ENCODE measurements at places on chromosomes 1 and 21.
A peak's percentile ranks its signal among the peaks of the same experiment; 100 is the strongest.

DNA sequence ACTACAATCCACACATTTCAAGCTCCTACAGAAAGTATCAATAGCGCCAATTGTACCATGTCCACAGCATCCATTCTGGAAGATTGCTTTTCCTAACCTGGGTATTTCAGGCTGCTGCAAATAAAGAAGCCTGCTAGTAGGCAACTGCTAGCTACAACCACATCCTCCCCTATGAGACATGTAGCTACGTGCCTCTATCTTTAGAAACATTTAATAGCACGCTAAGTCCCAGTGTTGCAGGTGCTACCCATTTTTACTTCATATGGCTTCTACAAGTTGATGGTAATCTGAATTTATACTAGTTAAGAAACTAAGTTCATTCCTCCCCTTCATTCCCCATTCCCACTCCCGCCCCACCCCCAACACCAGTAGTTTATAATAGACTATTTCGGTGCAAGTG, 7.4 kb upstream of the AMPD1 start:
- DNase-seq = no peak

DNA sequence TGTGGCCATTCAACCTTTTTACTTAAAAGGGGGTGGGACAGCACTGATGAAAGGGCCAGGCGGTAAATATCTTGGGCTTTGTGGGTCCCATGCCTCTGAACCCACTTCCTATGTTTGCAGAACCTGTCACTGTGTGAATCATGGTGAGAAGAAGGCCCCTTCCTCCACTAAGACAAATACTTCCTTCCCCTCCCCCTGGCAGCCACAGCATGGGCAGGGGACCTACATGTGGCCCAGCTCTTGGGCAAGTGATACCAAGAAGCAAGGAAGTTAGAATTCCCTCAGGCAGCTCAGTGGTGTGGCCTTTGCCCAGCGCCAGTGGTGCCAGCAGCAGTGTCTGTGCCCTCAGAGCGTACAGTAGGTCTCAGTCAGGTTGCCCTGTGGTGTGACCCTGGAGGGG, 168.6 kb downstream of the TRIM33 start:
- DNase-seq = peak; percentile 57

DNA sequence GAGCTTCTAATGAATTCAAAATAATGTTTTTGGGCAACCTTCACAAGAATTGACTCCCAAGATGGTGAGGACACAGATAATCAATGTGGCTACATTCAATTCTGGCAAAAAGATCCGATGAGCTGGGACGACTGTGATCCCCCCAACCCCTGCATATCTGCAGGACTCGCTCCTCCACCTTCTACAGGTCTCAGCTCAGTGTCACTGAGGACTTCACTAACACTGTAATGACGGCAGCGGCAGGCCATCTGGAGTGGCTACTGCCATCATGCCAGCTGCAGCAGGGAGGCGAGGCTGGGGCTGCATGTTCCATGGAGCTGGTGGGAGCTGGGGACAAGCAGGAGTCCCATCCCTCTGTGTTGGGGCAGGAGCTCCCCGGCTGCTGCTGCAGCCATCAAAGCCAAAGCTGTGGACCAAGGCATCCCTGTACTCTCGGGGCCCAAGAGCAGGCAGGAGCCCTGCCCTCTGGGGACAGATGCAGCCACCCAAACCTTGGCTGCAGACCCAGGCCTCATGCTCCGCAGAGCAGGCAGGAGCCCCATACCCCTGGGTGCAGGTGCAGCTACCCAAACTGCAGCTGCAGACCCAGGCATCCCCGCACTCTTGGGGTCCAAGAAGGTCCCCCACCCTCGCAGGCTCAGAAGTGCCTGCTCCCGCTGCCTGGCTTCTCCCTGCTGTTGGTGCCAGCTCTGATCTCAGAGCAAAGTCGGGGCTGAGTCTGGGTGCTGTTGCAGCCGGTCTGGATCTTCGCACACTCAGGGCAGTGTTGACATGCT, 12.2 kb upstream of the DHRS3 start:
- no peak for DNase-seq

- DNase-seq = no peak
Measured at GRCh38 chr1:19398309-19398760, 86.2 kb downstream of the SLC66A1 start.

DNA sequence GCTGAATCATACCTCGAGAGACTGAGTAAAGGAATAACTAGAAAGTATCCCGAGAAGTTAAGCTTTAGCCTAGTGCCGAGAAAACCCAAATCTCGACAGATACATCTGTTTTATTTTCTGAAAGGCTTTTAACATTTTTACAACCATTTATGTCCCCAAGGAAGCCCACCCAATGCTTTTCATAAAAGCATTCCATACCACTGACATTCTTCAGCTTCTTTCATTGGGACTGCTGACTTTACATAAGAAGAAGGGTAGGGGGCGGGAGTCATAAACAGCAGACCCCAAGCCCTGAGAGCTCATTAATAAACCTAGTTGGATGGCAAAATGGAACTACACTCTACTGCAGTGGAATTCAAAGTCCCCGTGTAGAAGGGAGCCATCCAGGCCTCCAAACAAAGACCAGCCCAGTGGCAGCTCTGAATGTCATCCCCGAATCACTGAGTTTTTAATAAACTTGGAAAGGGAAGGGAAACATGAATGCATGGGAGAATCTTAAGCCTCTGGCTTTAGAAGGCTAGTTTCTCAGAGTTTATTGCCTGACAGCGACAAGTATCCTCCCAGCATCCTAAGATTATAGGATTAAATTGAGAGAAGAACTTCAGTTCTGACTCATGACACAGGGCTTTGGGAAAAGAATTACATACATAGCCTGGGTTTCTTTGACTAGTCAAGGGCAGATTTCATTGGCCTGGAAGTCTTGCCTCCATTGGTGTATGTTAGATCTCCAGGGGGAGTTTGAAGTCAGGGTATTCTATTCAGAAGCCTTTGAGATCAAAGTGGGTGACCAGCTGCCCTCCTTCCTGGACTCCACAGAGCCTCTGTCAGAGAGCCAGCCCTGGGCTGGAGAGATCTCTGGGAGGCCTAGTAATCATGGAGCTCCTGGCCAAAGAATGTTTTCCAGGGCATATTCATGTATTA, 3.7 kb downstream of the ATF3 start:
- no peak for DNase-seq

GRCh38 chr1:184409011-184409410, 22.2 kb downstream of the C1orf21 start:
- DNase-seq = no peak

DNA sequence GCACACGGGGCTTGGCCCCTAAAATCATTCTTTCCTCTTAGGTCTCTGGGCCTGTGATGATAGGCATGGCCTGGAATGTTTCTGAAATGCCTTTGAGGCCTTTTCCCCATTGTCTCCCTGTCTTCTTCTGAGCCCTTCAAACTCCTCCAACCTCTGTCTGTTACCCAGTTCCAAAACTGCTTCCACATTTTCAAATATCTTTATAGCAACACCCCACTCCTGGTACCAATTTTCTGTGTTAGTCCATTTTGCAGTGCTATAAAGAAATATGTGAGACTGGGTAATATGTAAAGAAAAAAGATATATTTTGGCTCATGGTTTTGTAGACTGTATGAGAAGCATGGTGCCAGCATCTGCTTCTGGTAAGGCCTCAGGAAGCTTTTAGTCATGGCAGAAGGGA, 158.8 kb downstream of the TM2D1 start:
- no peak for DNase-seq

GRCh38 chr21:34039678-34040382, 33.5 kb upstream of the MRPS6 start:
- DNase-seq = no peak

GRCh38 chr1:180392020-180392419, 110.4 kb downstream of the ACBD6 start:
- DNase-seq = no peak

GRCh38 chr1:52032124-52032784, 1.4 kb downstream of the KTI12 start:
- no peak for DNase-seq

DNA sequence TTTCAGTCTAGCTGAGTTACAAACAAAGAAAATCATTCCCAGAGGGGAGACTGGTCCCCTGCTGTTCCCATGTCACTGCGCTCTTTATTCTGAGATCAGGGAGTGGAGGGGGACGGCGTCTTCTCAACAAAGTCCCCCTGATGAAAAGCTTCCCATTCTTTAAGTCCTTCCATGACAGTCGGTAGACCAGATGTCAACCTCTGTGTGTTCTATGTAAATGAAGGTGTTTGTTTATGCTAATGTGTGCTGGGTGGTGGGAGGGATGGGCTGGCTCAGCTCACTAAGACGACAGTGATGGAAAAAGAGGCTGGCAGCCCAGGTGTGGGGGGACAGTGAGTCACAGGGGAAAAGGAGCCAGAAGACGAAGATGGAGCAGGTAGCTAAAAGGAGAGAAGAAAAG, 148.2 kb upstream of the KLHDC7A start:
- DNase-seq = no peak

GRCh38 chr1:229753764-229754551, 127.9 kb downstream of the URB2 start:
- DNase-seq = no peak

- DNase-seq = no peak
Measured at GRCh38 chr1:44090429-44091252, 28.0 kb upstream of the KLF17 start.

- DNase-seq = no peak
Measured at GRCh38 chr1:187411118-187411517, 582.4 kb downstream of the PLA2G4A start.

- DNase-seq = no peak
Measured at GRCh38 chr1:169651035-169651434, 21.1 kb upstream of the SELP start.

DNA sequence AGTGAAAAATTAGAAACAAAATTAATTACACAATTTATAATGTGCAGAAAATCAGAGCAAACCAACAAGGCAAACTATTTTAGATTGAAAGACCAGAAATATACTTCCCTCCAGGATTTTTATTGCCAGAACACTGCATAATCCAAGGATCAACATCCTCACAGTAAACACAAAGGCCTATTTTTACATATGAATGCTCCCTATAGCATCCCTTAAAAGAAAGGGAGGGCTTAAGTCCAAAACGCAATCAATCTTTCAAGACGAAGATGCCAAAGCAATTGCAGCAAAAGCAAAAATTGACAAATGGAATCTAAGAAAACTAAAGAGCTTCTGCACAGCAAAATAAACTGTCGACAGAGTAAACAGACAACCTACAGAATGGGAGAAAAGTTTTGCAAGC, 18.6 kb upstream of the CHIA start:
- DNase-seq = no peak

GRCh38 chr21:33650230-33650629, 7.9 kb downstream of the ITSN1 start:
- no peak for DNase-seq

DNA sequence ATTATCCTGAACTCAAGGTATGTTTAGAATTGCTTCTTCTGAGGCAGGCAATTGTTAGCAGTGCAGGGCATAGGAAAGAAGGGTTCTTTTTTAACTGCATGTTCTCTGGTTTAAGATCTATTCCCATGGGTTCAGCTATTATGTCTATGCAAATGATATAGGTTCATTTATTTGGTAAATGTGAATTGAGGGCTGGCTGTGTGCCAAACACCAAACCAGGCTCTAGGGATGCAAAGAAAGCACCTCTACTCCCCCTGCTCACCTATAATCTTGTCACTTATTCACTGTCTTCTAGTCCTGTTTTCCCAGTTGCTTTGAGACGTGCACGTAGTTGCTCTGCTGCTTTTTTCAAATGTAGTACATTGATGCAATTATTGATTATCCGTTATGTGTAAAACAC, 691 bp upstream of the KIFAP3 start:
- DNase-seq = no peak

DNA sequence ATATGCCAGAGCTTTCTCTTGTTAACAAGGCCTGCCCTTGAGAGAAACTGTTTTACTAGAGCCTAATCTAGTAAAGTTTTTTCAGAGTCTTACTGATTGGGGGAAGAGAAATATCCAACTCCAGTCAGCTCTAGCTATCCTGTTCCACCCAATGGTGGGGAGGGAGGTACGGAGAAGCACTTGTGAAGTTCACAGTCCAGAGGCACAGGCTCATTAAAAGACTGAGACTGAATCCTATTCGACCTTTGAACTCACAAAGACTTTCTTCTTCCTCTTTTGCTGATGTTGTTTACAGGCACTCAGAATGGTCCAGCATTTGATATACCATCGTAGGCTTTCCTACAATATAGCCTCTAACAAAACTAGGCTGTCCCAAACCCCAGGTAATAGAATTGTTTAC, 15.5 kb upstream of the SFT2D2 start:
- DNase-seq = no peak

DNA sequence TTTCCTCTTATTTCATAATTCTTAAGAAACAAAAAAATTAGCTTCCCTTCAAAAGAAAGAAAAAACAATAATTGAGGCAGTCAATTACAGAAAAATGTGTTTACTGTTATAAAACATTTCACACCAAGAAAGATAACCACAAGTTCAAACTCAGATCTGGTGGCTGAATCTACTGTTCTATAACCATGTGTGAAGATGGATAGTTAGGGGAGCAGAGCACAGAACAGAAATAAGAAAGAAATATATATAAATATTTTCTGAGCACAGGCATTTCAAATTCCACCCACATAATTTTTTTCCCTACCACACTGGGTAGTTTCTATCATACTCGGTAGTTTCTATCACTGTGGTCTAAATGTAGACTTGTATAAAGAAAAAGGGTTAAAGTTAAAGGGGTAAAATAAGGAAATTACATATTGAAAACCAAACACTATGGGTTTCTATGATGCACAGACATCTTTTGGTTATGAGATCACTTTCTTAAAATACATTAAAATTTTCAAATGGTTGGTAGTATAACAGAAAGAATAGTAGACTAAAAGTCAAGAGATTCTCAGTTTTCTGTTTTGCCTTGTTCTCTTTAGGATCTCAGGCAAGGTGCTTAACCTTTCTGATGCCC, 10.8 kb downstream of the LYST start:
- no peak for DNase-seq

DNA sequence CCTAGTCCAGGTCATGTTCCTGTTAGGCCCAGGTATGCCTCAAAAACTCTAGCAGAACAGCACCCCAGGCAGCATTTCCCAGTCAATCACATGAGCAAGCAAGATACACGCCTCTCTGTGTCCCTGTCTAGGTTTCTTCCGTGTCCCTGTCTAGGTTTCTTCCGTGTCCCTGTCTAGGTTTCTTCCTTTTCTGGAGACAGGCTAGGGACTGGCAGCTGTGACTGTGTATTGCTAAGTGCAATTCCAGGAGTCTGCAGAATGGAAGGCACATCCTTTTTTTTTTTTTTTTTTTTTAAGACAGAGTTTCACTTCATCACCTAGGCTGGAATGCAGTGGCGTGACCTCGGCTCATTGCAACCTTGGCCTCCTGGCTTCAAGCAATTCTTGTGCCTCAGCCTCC, 77.6 kb downstream of the SETD4 start:
- no peak for DNase-seq

DNA sequence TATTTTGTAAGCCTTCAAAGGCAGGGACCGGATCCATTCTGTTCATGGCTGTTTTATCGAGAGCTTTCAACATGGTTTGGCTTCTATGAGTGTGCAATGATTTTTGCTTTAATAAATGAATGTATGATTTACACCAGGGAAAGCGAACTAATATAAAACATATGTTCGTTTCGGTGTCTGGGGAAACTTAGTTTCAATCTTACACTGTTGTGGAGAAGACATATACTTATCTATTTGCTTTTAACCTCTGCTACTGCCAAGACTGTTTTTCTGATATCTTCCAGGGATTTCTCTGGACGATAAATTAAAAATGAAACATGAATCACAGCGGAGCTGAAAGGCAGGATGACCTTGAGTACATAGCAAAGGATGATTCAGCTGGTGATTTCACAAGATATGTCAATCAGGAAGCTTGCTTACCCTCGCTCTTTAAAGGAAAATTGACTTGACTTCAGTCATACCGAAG, 14.7 kb upstream of the CYYR1 start:
- no peak for DNase-seq
